ENCODE measurements at places on chromosomes 12 and 14. TPM values are rescaled to one million over a fixed set of nuclear protein-coding genes. Genes with fewer than 3 reads are reported as not detected.
A peak's percentile ranks its signal among the peaks of the same experiment; 100 is the strongest.

DNA sequence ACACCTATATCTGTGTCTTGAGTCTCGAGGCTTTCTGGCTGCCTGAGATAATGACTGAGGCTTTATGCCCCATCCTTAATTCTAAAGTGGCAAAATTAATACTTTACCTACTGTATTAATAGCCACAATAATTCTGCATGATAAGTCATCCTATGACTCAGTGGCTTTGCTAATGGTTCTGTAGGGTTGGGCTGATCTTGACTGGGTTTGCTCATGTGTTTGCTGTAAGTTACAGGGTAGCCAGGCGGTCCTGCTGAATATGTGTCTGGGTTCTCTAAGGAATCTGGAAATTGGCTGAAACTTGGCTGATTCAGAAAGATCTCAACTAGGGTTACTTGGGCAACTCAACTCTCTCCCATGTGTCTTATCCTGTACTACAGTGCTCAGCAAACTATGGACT lies 21.7 kb downstream of the MGST1 start:
- no peak for DNase-seq

- DNase-seq = peak; percentile 54
Measured at GRCh38 chr12:125549836-125550235, 484.6 kb downstream of the AACS start.

DNA sequence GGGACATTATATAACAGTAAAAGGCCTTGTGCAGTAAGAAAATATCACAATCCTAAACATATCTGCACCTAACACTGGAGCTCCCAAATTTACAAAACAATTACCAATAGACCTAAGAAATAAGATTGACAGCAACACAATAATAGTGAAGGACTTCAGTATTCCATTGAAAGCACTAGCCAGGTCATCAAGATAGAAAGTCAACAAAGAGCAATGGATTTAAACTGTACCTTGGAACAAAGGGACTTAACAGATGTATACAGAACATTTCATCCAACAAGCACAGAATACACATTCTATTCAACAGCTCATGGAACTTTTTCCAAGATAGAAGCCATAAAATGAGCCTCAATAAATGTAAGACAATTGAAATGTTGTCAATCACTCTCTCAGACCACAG lies 209.5 kb upstream of the ARHGAP5 start:
- no peak for DNase-seq

Gene ACVR1B
- total RNA-seq = 15.6 TPM
